Psoas muscle (tissue), 8 donors: ENCODE measurements at places on chromosomes 3 and 15.
A peak's percentile ranks its signal among the peaks of the same experiment; 100 is the strongest.

- DNase-seq = no peak
Measured at GRCh38 chr3:74897006-74897405, 282.5 kb upstream of the CNTN3 start.

DNA sequence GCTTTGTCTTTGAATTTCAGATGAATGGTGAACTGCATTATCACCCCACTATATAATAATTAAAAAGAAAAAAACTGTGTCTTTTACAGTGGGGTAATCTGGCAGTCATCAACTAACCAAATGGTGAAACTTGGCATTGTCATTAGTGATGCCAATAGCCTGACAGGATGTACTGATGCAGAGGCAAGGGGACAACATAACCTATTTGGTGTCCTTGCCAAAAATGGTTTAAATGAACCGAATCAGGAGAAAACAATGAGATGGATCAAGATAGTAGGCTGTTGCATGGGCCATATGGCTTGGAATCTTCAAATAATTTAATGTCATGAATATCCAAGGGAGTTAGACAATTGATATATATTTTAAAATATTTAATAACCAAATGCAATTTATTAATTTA, 738.7 kb downstream of the FHIT start:
- no peak for DNase-seq

- DNase-seq = no peak
Measured at GRCh38 chr3:124351430-124352148, 359.7 kb upstream of the ROPN1 start.

GRCh38 chr3:126211569-126211968, 31.2 kb upstream of the ALDH1L1 start:
- DNase-seq = no peak

DNA sequence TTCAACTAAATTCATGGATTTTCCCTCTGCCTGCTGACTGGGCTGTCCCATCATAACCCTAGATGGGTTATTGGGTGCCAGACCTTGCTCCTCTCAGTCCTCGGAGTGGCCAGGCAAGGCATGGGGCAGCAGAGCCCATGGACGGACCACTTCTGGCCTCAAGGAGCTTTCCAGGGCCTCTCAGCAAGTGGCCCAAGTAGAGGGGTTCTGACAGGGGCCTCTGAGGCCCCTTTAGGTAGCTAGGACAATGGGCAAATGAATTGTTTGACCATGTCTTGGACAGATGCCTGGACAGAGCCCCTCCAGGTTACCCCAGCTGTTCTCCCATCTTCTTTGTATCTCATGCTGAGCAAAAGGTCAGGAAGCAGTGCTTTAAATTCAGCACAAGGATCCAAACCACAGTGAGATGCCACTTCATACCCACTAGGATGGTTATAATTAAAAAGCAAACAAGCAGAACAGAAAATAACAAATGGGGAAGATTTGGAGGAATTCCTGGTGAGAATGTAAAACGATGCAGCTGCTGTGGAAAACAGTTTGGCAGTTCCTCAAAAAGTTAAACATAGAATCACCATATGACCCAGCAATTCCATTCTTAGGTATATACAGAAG, 61.6 kb downstream of the SPSB4 start:
- no peak for DNase-seq

- DNase-seq = no peak
Measured at GRCh38 chr3:118781232-118781631, 253.4 kb downstream of the IGSF11 start.

- no peak for DNase-seq
Measured at GRCh38 chr3:197372047-197372661, 73.7 kb upstream of the DLG1 start.

GRCh38 chr3:176247191-176247590, 950.1 kb downstream of the TBL1XR1 start:
- no peak for DNase-seq

DNA sequence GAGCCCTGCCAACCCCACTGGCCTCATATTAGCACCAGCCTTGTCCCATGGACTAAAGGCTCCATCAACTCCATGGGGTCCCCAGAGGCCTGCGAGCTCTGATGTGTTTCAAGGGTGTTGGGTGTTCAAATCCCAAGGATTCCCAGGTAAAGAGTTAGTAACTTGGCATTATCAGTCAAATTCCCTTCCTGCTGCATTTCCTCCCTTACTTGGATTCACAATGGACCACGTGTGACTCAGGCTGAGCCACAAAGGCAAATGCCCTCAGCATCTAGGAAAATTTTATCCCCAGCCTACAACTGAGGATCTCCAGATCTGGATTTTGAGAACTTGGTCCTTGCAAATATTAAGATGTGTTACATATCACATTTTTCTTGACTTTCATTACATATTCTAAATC, 58.8 kb downstream of the GADL1 start:
- no peak for DNase-seq

- no peak for DNase-seq
Measured at GRCh38 chr15:32646291-32646690, 4.8 kb downstream of the SCG5 start.

DNA sequence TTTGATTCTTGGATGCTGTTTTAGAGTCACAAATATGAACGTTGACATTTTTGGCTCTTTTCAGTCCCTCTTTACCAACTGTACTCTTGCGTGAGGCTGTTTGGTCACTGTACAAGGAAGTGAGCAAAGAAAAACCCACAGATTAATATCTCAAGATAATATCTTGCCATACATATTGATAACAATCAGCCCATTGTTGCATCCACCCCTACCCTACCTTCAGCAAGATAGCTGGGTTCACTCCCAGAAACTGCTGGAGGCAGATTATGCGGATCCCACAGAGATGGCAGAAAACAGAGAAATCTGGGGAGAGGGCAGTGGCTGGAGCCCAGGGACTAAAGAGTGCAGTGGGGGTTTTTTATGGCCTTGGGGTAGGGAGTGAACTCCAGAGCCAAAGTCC, 29.9 kb upstream of the MFSD1 start:
- DNase-seq = no peak

DNA sequence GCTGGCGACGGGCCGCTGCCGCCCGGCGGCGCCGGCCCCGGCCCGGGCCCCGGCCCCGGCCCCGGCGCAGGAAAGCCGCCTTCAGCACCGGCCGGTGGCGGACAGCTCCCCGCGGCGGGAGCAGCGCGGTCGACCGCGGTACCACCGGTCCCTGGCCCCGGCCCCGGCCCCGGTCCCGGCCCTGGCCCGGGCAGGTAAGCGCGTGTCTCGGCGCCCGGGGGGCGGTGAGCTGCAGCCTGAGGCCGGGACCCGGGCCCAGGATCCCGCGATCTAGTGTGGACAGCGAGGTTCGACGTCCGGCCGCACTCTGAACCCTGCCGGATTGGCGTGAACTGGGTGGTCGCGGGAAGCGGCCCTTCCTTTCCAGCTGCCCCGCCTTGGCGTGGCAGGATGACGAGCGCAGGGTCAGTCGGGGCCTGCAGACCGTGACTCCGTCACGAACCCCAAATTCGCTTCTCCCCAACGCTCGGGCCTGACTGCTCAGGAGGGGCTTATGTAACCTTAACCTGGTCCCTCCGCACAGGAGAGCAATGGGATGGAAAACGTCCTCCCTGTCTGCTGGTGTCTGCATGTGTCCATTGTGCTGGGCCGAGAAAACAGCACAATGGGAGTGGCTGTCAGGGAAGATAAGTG, 472 bp downstream of the BSN start:
- DNase-seq = peak; percentile 62

DNA sequence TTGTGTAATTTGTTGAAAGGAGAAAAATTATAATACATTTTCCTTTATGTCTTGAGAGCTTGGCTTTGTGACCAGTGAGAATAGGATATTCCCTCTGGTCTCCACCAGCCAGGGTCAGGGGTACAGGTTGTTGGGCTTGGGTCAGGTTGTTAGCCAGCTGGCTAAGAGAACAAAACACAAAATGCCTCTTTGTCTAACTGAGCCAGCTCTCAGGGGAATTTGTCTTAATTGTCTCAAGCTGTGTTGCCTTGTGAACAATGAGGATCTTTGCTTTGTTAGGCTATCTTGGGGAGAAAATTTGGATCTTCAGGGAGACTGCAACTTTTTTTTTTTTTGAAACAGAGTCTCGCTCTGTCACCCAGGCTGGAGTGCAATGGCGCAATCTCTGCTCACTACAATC, 17.7 kb upstream of the GK5 start:
- no peak for DNase-seq

GRCh38 chr3:113241292-113242095, 30.1 kb downstream of the BOC start:
- no peak for DNase-seq

DNA sequence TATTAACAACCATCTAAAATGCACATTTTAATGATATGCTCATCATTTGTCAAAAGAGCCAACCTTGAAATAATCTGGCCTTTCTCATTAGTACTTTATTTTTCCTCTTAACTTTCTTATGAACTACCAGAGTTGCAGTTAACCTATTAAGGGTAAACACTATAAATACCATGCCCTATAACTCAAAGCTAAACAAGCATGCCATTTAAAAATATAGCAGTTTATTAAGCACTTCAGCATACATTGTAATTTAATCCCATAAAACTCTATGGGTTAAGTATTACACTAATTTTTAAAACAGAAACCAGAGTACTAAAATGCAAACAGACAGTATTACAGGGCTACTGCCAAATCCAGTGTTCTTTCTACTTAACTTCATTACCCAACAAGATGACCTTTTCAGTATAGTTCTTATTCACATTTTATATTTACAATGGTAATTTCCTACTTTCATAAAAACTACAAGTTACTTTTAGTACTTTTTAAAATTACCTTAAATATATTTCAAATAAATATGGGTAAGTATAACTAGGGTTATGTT, 11.8 kb downstream of the NPTN start:
- DNase-seq = no peak

GRCh38 chr15:94403331-94403730, 172.0 kb downstream of the MCTP2 start:
- no peak for DNase-seq

DNA sequence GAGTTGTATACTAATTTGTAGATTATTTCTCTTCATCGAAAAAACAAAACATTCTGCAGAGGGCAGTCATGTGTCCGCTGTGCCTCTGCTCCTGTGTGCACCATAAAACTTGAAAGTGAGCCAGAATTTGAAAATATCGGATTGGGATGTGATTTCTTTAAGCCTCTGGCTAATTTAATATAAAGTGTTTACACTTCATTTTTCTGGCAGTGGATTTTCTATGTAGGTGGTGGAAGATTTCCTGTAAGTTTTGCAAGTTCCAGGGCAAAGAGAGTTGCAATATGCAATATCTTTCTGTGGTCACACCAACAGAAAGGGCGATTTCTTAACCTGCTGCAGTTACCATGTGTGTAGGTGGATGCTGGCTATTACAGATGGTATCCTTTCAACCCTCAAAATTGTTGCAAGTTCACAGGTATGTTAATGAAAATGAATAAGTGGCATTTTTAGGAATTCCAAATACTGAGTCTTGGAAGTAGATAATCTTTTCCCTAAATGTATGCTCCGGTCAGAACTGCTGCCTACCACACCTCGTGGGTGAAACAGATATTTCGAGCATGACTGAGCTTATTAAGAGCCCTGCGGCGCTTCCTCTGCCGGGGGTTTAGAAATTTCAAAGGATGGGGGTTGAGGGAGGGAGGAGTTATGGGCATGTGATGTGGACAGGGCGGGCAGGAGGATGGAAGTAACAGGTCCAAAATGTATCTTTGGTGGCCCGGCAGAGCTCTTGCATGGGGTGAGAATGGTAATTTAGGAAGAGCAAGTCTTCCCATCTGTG, 134.0 kb downstream of the PGPEP1L start:
- no peak for DNase-seq

- peak; percentile 77 for DNase-seq
Measured at GRCh38 chr3:68706096-68706495, 226.3 kb downstream of the TAFA4 start.

GRCh38 chr3:58349792-58350626, 17.3 kb downstream of the PXK start:
- no peak for DNase-seq

GRCh38 chr3:31919528-31919927, 61.5 kb downstream of the OSBPL10 start:
- no peak for DNase-seq

DNA sequence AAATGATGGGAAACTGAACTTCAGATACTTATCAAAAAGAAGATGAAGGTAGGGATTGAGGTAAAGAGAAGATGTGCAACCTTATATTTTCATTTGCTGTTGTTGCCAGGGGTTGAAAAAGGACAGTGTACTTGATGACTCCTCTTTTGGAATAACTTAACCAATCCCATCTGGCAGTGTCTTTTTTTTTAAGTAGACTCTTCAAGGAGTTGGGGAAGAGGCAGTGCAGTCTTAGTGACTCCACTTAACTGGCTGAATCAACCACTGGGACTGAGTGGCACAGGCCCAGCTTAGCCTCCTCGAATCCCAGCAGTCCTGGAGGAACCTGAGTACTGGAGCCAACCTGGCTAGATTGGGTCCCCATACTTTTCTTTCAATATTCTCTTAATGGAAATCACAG, 27.3 kb upstream of the FILIP1L start:
- DNase-seq = no peak

- no peak for DNase-seq
Measured at GRCh38 chr3:157465741-157466140, 29.1 kb downstream of the PTX3 start.

DNA sequence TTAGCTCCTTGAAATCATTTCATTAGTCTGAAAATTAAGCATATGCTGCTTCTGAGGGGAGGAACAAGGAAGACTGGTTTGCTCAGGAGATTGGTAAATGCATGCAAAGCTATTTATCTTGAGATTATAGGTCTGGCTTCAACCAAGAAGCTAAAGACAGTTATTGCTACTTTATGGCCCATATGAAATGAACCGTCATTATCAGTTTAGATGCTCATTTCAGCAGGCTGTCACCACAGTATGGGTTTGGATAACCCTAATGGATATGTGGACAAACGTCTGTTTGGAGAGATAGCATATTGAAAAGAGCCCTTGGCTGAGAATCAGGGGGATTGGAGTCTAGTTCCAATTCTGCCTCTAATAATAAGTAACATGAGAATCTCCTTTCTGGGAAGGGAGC, 922.6 kb downstream of the TUSC7 start:
- no peak for DNase-seq

GRCh38 chr3:57952208-57952631, 56.0 kb upstream of the FLNB start:
- DNase-seq = peak; percentile 38

GRCh38 chr15:71716990-71717389, 93.4 kb upstream of the NR2E3 start:
- DNase-seq = no peak

DNA sequence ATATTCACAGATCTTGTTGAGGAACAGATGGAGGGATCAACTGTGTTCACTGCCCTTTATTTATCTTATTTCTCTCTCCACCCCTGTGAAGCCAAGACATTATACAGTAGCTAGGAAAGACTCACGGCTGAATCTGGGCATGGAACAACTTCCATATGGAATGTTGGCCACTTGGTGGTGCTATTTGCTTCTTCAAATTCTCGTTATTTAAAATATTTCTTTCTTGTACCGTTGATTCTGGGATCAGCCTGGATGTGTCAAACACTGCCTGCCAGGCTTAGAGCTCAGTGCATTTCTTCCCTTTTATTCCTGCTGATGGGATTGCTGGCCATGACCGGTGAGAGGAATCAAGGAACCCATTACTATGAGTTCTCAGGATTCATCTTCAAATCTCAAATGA, 17.5 kb upstream of the GASK1A start:
- DNase-seq = no peak

- no peak for DNase-seq
Measured at GRCh38 chr3:123019591-123019990, 8.0 kb downstream of the SEMA5B start.
